NCI-H2171 (cell line): ENCODE measurements at places on chromosomes 3 and 15.

GRCh38 chr3:8805774-8806173, 36.4 kb upstream of the OXTR start:
- no peak for DNase-seq

- DNase-seq, result no peak
Observed at GRCh38 chr3:185815391-185816282, 9.2 kb downstream of the IGF2BP2 start.

- no peak for DNase-seq
Observed at GRCh38 chr15:35311615-35312014, 226.5 kb upstream of the NANOGP8 start.

DNA sequence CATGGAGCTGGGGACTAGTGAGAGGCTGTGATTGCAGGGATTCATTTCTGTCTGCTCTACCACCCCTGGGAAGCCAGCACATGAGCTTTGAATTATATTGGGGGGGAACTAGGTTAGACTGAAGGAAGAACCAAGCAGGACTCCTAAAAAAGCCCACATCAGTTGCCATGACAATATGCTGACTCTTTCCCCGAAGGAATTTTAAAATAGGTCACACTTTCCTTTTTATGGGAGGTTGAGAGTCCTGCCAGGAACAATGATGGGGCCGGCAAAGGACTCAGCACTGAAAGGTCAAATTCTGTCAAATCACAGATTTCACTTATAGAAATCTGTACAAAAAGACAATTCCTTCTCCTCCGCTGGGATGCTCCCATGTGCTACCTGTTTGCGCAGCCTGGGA, 130.8 kb downstream of the ZNF621 start:
- DNase-seq, result no peak

- no peak for DNase-seq
Observed at GRCh38 chr3:159987291-159987711, 1.3 kb upstream of the IL12A start.
